ENCODE measurements at places on chromosomes 12 and 14. TPM values are rescaled to one million over a fixed set of nuclear protein-coding genes. Genes with fewer than 3 reads are reported as not detected.

SOX5 gene
- 76.4 TPM for total RNA-seq

POTEG gene
- total RNA-seq = not detected

GZMH gene
- not detected for total RNA-seq

RDH11 gene
- 51.5 TPM for total RNA-seq

DPPA3 gene
- total RNA-seq = not detected

KCNMB4 gene
- 0.84 TPM for total RNA-seq

RNASE2 gene
- 0.69 TPM for total RNA-seq

B3GNT4 gene
- 0.04 TPM for total RNA-seq

ZNF384 gene
- total RNA-seq = 23.6 TPM

RDH16 gene
- total RNA-seq = 0.07 TPM

KLHL33 gene
- total RNA-seq = not detected

PACS2 gene
- total RNA-seq = 23.6 TPM

RILPL1 gene
- total RNA-seq = 3.9 TPM

SERPINA3 gene
- total RNA-seq = 433 TPM

PLA2G1B gene
- 0.87 TPM for total RNA-seq

TSHR gene
- total RNA-seq = not detected

SLC6A13 gene
- 0.52 TPM for total RNA-seq

KCNC2 gene
- not detected for total RNA-seq

CALM1 gene
- total RNA-seq = 346 TPM

C12orf42 gene
- not detected for total RNA-seq

SLCO1B3 gene
- total RNA-seq = 0.31 TPM

PLCZ1 gene
- not detected for total RNA-seq

FSCB gene
- not detected for total RNA-seq

DCD gene
- total RNA-seq = not detected

PLXNC1 gene
- 11.2 TPM for total RNA-seq

MYF6 gene
- not detected for total RNA-seq

Data from HepG2 (cell line).